Muscle of arm (tissue), 14 donors: ENCODE measurements at places on chromosomes 5 and 9. TPM values are rescaled to one million over a fixed set of nuclear protein-coding genes. Genes with fewer than 3 reads are reported as not detected.

The MLANA gene
- 4.1 TPM for polyA plus RNA-seq

The PRRT1B gene
- polyA plus RNA-seq: not detected

The PCA3 gene
- polyA plus RNA-seq: 1.1 TPM

DNA sequence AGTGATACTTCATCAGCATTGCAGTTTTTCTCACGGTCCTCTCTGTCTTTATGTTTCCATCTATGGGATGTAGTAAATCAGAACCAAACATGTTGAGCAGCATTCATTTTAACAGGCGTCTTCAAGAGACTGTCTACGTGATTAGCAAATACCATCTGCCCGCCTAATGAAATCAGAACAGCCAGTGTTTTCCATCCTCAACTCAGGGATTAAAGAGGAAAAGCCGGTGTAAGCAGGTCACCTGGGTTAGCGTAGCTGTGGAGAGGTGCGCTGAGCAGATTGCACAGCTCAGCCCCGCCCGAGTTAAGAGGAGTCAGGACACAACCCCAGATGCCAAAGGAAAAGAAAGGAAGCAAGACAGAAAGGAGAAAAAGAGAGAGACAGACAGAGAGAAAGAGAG is 54.3 kb upstream of the ANKRD33B start:
- DNase-seq: no peak

DNA sequence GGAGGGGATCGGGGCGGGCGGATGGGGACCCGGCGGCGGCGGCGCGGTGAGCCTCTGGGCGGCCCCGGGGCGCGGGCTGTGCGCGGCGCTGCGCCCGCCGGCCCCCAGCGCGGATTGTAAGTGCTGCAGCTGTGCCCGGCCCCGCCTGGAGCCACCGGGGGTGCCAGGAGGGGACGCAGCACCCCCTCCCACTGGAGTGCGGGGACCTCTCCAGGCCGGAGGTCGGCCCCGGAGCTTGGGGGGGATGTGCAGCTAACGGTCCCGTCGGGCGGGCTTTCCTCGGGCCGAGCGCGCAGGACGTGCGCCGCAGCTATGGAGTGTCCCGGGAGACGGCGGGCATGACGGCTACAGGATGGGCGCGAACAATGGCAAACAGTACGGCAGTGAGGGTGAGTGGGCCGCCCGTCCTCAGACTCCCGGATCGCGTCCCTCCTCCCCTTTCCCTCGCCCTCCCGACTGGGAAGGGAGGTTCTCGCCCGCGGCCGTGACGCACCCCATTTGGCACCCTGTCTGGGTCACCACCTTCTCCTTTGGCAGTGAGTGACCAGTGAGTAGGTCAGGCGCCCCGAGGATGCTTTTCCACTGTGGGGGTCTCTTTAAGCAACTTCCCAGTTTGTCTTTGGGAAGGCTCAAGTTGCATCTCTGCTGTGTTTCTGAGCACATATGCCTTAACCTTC is 483 bp downstream of the FBXL7 start:
- peak; percentile 52 for DNase-seq

DNA sequence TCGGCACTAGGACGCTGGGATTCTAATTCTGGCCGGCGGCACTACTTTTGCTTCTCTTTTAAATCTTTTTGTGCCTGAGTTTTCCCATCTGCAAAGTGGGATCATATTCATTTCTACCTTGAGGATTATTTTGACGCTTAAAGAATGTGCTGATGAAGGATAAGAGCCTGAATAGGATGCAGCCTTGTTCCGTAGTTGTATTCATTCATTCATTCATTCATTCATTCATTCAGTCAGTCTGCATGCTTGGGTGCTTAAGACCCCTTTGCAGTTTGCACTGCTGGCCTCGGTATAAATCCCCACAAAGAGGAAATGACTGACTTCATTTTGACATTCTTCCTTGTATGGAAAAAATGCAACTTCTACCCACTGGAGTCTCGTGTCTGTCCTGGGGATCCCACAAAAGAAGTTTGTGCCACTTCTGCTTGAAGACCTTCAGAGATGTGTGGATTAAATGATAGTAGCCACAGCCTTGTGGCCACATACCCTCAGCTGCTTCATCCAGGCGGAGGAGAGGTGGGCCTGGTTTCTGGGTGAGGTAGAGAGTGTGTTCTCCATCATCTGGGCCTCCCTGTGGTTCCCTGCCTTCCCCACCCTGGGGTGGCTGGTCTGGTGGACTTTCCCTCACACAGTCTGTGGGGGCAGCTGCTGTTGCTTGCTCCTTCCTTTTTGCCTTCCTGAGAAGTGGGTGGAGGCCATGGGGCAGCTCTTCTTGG is 62.6 kb downstream of the PPARGC1B start:
- no peak for DNase-seq

- DNase-seq: peak; percentile 39
These were observed 16.9 kb downstream of the PTTG1 start for GRCh38 chr5:160438316-160439204.

DNA sequence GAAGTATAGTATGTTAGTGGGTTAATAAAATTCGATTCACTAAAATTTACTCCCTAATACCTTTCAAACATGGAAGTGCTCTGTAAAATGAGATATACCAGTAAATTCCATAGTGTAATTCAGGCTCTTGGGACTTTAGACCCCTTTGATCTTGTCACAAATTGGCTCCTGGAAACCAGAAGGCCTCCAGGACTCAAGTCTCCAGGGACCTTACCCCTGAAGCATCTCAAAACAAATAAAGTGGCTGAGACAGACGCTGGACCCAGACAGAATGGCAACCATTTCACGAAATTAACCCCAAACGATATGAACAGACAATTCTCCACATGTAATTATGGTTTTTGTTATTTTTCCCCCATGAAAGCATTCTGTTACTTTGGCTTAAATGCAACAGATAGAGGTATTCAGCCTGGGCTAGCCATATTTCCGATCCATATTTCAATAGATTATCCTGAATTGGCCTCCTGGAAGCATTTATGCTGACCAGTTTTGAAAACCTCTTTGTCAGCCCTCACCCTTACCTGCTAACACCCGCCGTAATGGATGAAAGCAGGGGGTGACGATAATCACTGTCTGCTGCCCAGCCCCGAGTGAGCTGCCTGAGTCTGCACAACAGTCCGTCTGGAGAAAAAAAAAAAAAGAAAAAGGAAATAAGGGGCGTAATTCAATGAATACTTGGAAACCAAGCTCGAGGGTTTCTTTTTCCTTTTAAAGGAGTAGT is 34.1 kb upstream of the EFNA5 start:
- no peak for DNase-seq

DNA sequence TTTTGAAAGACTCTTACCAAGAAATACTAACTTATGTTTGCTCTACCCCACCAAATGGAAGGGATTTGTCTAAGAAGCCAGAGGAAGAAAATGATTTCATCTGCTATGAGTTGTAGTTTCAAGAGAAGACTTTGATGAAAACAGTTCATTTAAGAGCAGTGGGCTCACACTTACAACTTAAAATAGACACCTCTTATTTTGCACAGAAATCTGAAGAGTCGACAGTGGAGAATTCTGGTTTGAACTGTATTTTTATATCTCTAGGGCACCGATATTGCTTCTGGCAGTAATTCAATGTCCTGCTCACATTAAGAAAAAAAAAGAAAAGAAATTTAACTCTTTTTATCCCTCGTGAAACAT is 1.9 kb upstream of the DAB2 start:
- no peak for DNase-seq

DNA sequence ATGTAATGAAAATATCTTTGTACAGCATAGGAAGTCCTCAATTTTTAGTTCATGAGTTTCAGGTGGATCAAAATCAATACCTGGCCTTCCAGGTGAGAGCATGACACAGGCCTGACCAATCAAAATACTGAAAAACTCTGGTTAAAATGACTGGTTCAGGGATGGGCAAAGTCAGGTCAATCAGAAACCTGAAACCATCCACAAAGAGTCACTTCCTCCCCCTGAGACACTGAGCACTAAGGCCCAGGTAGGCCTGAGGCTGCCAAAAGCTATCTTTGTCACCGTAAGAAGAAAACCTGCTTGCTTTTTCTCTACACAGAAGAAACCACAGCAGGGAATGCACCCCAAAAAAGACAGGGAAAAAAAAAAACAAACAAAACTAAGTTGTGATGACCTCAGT is 444.8 kb downstream of the TLR4 start:
- DNase-seq: no peak

GRCh38 chr5:129718471-129719090 is 29.3 kb upstream of the MINAR2 start:
- DNase-seq: peak; percentile 92

GRCh38 chr5:111461255-111461671 is 51.1 kb downstream of the STARD4 start:
- DNase-seq: no peak

- no peak for DNase-seq
These were observed 31.5 kb upstream of the MVB12B start for GRCh38 chr9:126295082-126295477.

- no peak for DNase-seq
These were observed 348.9 kb upstream of the RFX3 start for GRCh38 chr9:3874449-3875360.

DNA sequence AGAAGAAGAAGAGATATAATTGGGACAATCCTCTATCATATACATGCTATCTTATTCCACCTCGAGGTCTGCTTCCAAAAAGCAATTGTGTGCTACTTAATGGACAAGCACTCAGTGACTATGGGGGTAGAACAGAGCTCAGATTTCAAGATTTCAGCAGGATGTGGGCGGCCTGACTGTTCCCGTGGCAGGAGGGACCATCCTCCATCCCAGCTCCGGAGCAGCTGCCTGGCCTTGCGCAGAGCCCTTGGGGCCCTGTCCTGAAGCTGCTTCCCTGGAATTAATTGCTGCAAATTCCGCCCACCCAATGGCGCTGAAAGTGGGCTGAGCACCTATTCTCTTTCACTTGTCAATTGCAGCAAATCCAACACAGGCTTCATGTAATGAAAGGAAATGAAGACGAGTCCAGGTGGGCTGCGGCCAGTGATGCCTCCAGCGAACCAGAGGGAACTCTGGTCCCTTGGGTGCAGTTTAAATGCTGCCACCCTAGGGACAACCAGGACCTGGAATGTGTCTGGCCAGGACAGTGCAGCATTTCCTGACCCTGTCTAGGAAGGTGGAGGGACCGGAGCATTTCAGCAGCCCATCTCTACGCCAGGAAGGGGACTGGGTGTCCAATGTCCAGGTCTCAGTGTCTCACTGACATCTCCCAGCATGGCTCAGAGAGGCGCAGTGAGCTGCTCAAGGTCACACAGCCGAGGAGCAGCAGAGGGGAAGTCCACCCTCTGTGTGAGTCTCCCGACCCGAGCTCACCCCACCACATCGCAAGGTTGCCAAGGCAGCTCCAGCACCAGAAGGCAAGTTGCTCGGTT is 50.5 kb upstream of the FCN1 start:
- peak; percentile 53 for DNase-seq

- peak; percentile 31 for DNase-seq
These were observed 68.5 kb downstream of the SLC24A2 start for GRCh38 chr9:19720377-19720776.
